ACHN (cell line): ENCODE measurements at places on chromosomes 11 and 22.

- DNase-seq, result no peak
Measured at GRCh38 chr11:57200917-57201316, 19.2 kb downstream of the LRRC55 start.

DNA sequence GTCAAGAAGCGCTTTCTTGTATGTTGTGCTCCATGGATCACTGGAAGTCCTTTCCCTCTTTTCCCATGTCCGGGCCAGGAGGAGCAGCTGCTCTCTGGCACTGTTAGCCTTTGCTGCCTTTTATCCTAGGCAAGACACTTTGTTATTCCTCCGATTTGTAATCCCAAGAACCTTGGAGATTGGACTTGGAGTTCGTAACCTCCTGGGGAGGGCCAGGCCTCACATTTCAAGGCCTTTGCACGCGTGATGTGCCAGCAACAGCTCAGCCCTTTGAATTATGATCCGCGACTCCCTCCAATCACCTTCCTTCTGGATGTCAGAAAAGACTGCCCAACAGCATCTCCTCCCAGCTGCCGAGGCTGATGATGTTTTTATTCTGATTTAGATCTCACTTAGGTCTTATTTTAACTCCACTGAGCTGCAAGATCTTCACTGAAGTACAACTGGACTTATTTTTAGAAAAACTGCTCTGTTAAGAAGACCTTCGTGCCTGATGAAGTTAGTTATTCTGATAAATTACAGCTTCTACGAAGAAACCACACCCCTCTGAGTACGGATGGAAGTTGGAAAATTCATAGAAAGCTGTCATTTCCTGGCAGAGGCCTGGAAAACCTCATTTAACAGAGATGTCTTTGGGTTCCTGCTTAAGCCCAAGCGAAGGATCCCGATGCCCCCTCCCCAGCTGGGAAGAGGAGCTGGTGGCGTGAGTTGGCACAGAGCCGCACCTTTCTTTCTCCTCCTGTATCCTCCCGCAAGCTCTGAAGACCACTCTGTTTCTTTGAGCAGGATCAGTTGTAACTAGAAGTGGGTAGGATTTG, 62.4 kb downstream of the PARVB start:
- DNase-seq, result no peak

GRCh38 chr11:115333121-115333520, 171.1 kb downstream of the CADM1 start:
- peak; percentile 53 for DNase-seq

DNA sequence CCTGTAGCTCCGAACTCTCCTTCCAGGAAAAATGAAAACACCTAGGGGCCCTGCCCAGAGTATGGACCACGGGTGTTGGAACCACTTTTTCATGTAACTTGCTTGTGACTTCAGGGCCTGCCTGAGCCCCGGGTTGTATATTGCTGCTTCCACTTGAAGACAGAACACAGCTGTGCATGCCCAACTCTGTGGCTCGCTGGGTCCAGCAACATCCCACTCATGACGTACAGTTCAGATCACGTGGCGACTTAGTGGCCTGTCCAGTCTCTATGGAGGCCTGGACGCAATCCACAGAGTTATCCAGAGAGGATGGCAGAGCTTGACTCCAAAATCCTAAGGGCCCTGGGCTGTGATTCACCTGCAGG, 6.8 kb downstream of the C11orf21 start:
- DNase-seq, result no peak

DNA sequence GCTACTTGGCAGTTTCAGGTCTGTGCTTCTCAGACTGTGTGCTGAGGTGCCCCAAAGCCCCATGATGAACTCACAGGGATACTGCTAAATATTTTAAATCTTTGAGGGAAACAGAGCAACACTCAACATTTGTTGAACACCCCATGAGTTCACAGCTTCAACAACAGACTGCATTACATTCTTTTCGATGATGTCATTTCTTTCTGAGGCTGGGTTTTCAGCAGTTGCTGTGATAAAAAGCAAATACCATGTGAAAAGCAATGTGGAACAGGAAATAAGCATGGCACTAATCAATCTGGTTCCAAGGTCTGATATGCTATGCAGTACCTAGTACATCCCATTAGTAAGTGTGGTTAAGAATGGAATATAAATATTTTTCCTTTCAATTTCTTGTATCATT, 82.7 kb downstream of the RPL27A start:
- DNase-seq, result peak; percentile 4

DNA sequence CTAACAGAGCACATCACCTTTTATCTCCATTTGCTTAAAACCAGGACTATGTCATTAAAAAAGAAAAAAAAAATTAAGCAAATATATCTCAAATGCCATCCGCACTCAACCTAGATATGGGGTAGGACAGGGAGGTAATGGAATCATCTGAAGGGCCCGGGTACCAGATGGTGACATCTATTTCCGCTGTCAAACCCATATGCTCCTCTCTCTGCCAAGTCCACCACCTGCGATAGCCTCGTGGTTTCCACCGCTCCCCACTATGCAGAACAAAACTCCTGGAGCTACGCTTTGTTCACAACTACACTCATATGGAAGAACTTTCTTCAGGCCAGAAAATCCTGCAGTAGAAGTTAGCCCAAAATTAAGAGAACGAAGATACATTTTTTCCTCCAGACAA, 31.4 kb downstream of the FEZ1 start:
- no peak for DNase-seq

DNA sequence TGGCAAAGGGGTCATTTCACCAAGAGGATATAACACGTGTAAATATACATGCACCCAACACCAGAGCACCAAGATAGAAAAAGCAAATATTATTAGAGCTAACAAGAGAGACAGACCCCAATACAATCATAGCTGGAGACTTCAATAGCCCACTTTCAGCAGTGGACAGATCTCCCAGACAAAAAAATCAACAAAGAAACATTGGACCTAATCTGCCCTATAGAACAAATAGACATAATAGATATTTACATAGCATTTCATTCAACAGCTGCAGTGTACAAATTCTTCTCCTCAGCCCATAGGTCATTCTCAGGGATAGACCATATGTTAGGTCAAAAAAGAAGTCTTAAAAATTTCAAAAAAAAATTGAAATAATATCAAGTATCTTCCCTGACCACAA, 312.8 kb downstream of the TTC28 start:
- DNase-seq, result no peak

- DNase-seq, result no peak
Measured at GRCh38 chr11:86106916-86107315, 38.0 kb upstream of the PICALM start.

GRCh38 chr11:94788396-94788795, 20.2 kb downstream of the AMOTL1 start:
- no peak for DNase-seq

GRCh38 chr11:35853971-35854370, 89.9 kb upstream of the LDLRAD3 start:
- DNase-seq, result no peak

DNA sequence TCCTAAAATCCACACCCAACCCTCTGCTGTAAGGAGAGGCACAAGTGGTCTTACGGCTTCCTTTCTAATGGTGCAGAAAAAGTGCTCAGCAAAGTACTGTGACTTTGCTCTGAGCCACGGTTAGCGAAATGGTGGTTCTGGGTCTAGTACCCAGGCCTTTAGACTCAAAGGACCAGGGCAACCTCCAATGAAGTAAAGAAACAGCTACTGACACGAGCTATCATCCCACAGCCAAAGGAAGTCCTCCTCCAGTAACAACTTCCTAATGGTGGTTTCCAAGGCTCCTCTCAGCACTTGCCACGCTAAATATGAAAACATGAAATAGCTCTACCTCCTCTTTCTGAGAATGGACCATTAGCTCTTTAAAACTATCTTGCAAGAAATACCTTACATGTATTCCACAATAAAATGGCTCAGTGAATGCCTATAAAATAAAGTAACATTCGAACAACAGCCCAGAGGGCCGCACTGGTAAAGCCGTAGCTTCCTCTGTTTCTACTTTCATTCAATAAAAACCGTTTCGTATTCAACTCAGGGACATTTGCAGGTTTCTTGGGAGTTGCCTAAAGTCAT, 122.4 kb downstream of the ETS1 start:
- DNase-seq, result no peak

DNA sequence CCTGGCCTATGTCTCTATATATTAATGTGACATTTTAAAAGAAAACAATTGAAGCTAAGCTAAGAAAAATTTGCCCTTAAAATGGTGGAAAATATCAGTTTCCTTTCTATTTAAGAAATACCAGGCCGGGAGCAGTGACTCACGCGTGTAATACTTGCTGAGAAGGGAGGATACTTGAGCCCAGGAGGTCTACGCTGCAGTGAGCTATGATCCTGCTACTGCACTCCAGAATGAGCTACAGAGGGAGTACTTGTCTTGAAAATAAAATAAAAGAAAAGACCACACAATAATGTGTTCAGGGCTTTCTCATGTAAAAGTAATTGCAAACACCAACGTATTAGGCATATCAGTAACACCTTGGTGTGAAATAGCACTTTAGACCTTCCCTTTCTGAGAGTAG, 1.4 kb upstream of the PRSS23 start:
- no peak for DNase-seq

DNA sequence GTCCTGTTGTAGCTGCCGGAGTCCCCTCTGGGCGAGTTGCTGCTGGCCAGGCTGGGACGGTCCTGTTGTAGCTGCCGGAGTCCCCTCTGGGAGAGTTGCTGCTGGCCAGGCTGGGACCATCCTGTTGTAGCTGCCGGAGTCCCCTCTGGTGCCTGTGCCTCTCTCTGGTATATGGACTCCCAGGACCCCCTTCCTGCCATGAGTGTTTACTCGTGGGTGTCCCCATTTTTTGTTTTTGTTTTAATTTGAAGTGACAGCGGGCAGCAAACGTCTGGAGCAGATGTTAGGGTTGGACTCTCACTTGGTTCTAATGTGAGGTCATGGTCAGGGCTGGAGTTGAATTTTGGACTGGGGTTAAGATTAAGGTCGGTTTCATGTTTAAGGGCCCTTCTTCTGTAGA, 14.2 kb downstream of the SHANK3 start:
- no peak for DNase-seq

DNA sequence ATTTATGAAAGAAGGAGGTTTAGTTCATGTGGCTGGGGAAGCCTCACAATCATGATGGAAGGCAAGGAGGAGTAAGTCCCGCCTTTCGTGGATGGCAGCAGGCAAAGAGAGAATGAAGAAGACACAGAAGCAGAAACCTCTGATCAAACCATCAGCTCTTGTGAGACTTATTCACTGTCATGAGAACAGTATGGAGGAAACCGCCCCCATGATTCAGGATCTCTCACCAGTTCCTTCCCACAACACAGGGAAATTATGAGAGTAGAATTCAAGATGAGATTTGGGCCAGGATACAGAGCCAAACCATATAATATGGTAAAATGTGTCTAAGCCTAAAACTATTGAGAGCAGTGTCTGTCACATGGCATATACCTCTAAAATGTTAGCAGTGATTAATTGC, 503.8 kb upstream of the CCDC179 start:
- no peak for DNase-seq

- no peak for DNase-seq
Measured at GRCh38 chr11:103959279-103959942, 77.0 kb upstream of the DDI1 start.

- no peak for DNase-seq
Measured at GRCh38 chr11:78802058-78802761, 227.5 kb upstream of the NARS2 start.

- DNase-seq, result no peak
Measured at GRCh38 chr22:39712751-39713525, 142.4 kb downstream of the CACNA1I start.

DNA sequence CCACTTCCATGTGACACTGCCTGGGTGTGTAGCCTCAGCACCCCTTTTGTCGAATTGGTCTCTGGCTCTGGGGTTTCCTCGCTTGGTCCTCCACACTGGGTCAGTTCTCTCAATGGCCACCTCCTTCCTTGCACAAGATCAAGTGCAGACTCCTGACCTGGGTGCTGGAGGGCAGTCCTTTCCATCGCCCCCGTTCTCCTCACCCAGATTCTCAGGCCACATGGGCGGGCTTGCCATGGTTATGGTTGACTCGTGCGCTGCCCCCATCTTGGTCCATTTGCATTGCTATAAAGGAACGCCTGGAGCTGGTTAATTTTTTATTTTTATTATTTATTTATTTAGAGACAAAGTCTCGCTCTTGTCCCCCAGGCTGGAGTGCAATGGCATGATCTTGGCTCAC, 5.5 kb upstream of the PARVB start:
- DNase-seq, result no peak

DNA sequence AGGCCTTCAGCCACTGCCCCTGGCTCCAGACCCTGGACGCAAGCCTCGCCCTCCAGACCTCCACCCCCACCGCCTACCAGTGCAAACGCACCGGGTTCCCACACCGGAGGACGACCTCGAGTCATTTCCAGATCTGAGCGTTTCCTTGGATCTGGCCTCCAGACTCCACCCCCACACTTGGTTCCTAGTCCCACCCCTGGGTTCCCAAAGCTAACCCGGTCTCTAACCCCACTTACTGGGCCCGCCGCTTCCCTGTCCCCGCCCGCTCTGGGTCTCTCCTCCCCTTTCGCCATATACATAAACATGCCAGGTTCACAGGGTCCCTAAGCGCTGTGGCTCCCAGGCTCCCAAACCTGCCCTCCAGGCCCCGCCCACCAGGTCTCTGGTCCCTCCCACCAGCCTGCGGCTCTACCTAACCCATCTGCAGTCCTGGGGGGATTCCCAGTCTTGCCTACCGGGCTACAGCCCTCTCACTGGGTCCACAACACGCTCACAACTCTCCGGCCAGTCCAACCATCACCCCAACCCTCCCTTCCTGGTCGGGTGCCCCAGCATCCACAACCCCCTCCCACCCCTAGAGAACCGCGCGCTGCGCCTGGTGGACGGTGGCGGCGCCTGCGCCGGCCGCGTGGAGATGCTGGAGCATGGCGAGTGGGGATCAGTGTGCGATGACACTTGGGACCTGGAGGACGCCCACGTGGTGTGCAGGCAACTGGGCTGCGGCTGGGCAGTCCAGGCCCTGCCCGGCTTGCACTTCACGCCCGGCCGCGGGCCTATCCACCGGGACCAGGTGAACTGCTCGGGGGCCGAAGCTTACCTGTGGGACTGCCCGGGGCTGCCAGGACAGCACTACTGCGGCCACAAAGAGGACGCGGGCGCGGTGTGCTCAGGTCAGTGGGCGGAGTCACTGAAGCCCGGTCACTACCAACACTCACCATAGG, 36.7 kb downstream of the CD6 start:
- DNase-seq, result no peak

DNA sequence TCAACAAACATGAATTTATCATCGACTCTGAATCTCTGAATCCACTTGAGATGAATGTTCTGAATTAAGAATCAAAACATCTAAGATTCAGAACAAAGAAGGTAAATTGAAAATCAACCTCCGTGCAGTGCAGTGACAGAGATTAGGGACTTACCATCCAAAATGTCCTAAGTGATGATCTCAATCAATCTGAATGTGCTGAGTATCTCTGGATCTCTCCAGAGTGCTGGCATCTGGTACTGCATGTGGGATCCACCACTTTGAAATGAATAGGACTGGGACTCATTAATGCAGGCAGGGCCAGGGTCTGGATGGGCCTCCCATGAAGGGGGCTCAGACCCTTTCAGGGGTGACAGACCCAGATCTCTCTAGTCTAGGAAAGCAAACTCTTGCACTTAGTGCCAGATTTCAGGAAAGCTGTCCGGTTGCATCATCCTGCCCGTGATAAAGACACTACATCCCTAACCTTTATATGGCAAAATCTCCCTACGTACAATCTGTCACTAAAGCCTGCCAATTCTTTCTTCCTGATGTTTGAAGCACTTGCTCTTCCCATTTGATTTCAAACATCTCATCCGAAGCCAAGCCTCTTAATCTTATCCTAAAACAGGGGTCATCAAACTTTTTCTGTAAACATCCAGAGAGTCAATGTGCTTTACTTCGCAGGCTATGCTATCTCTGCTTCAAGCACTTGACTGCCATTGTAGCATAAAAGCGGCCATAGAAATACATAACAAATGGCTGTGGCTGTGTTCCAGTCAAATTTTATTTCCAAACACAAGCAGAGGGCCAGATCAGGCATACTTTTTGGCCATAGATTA, 263.3 kb downstream of the LARGE1 start:
- no peak for DNase-seq
